ENCODE measurements at places on chromosomes 3 and 15. TPM values are rescaled to one million over a fixed set of nuclear protein-coding genes. Genes with fewer than 3 reads are reported as not detected.

- no peak overlapping the region for H3K4me3 ChIP-seq
- peaks cover 36% of the 10 kb centered on the region for H3K4me1 ChIP-seq
- no peak for DNase-seq
- no peaks in the 10 kb centered on the region for H3K27me3 ChIP-seq
- H3K36me3 ChIP-seq = peaks cover 51% of the 10 kb centered on the region
These were observed 6.1 kb downstream of the NGRN start for GRCh38 chr15:90271459-90272166.

DNA sequence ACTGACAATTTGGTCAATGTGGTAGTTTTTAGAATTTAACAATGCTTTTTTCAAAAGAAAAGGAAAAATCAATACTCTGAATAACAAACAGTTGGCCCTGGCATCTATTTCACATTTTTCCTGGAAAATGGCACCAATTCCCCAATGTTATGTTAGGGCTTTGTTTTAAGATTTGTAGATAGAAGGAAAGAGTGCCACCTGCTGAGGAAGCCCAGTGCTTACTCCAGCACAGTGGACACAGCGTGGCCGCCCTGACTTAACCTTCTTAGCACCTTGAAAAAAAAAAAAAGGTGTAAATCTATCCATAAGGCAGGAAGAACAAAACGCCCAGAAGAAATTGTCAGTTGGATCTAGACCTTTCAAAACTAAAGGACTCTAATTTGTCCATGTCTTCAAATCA lies 110.7 kb upstream of the CNTN4 start:
- no peak overlapping the region for H3K4me3 ChIP-seq
- H3K36me3 ChIP-seq = no peaks in the 10 kb centered on the region
- DNase-seq = peak; percentile 2
- no peak overlapping the region for H3K27ac ChIP-seq
- H3K27me3 ChIP-seq = no peaks in the 10 kb centered on the region
- H3K4me1 ChIP-seq = no peaks in the 10 kb centered on the region

GRCh38 chr3:71348001-71348632 lies 235.4 kb downstream of the FOXP1 start:
- DNase-seq = peak; percentile 25
- peaks cover 13% of the 10 kb centered on the region for H3K36me3 ChIP-seq
- H3K27ac ChIP-seq = peak overlapping the region; percentile 34
- H3K4me1 ChIP-seq = peaks cover 55% of the 10 kb centered on the region
- H3K27me3 ChIP-seq = no peaks in the 10 kb centered on the region

- peaks cover 22% of the 10 kb centered on the region for H3K4me1 ChIP-seq
- H3K27me3 ChIP-seq = no peaks in the 10 kb centered on the region
- DNase-seq = no peak
- no peak overlapping the region for H3K4me3 ChIP-seq
These were observed 250.6 kb downstream of the SLCO3A1 start for GRCh38 chr15:92104072-92104471.

- no peak for DNase-seq
- no peaks in the 10 kb centered on the region for H3K36me3 ChIP-seq
- no peak overlapping the region for H3K27ac ChIP-seq
- H3K27me3 ChIP-seq = peaks cover 10% of the 10 kb centered on the region
- H3K4me3 ChIP-seq = no peak overlapping the region
These were observed 124.2 kb upstream of the ADPGK start for GRCh38 chr15:72907733-72908132.

DNA sequence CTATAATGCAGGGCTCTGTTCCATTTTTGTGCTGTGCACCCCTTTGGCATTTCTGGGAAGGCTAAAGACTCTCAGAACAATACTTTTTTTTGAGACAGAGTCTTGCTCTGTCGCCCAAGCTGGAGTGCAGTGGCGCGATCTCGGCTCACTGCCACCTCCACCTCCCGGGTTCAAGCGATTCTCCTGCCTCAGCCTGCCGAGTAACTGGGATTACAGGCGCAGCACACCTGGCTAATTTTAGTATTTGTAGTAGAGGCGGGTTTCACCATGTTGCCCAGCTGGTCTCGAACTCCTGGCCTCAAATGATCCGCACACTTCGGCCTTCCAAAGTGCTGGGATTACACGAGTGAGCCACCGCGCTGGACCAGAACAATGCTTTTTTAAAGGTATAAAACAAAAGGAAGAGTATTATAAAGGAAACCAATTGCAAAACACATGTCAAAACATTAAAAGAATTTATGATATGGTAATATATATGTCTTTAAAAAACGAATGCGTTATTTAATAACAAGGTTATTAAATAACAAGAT lies 999 bp downstream of the SQOR start:
- peak overlapping the region; percentile 94 for H3K27ac ChIP-seq
- peaks cover 36% of the 10 kb centered on the region for H3K36me3 ChIP-seq
- peaks cover 48% of the 10 kb centered on the region for H3K4me1 ChIP-seq
- H3K27me3 ChIP-seq = no peaks in the 10 kb centered on the region

The SLC28A1 gene
- not detected for total RNA-seq

GRCh38 chr15:83299462-83299861 lies 15.0 kb upstream of the BNC1 start:
- H3K4me3 ChIP-seq = no peak overlapping the region
- no peaks in the 10 kb centered on the region for H3K4me1 ChIP-seq
- H3K27me3 ChIP-seq = peaks cover 33% of the 10 kb centered on the region
- H3K27ac ChIP-seq = no peak overlapping the region

The SLC51A gene
- total RNA-seq = not detected

The TRPM1 gene
- not detected for total RNA-seq

The CD96 gene
- 147 TPM for total RNA-seq

DNA sequence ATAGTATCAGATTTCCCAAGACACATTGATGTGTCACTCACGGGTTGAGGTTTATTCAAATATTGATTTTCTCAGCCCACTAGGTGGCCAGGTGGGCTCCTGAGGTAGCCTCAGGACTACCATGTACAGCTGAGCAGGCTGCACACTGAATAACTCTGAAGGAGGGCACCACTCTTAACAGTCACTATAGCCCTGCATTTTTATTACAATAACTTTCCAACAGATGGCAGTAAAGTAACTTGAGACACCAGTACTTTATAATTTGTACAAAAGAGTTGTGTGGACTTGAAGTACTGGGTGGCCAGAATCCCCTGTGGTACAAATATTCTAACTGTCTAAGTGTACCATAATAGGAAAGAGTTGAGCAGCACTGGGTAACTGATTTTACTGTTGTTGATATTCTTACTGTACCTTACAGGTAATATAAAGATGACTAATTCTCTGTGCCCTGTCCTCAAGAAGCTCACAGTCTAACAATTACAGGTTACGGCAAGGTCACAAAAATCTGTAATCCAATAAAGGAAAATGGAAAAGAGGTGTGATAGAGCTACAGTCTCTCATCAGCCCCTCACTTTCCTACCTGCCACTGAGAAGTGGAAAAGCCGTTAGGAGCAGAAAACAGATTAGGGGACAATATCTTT lies 76.0 kb downstream of the ETFA start:
- H3K4me3 ChIP-seq = no peak overlapping the region
- no peak overlapping the region for H3K27ac ChIP-seq
- H3K27me3 ChIP-seq = no peaks in the 10 kb centered on the region
- H3K4me1 ChIP-seq = no peaks in the 10 kb centered on the region

DNA sequence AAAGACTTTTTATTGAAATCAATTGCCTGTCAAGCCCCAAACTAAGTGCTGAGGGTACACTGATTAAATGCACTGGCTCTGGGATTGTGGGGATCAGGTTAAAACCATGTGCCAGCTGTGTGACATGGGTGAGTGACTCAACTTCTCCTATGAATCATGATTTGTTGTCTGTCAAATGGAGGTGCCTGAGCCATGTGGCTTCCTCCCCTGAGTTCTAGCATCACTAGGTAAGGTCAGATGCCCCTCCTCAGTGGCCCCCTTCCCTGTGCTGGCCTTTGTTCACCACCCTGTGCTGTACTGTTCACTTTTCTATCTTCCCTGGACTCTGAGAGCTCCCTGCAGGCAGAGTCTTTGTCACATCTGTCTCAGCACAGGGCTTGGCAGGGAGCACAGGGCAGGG lies 43.6 kb upstream of the ATP2B2 start:
- DNase-seq = peak; percentile 71
- peak overlapping the region; percentile 44 for H3K27ac ChIP-seq
- H3K36me3 ChIP-seq = no peaks in the 10 kb centered on the region

DNA sequence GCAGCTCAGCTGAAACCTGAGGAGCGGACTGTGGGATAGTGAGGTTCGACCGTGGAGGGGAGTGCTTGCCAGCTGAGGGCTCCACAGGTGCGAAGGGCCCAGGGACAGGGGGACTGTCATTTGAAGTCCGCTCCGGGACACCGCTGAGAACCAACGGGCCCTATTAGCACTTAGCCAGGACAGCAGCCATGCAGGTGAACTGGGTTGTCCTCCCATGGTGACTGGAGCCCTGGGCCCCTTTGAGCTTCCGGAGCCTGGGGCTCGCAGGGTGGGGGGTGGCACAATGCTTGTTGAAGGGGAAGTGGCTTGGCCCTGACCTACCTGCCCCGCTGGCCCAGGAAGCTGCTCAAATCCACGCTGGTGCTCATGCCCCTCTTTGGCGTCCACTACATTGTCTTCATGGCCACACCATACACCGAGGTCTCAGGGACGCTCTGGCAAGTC lies 24.7 kb downstream of the PTH1R start:
- no peak overlapping the region for H3K27ac ChIP-seq
- peaks cover 11% of the 10 kb centered on the region for H3K27me3 ChIP-seq
- H3K4me3 ChIP-seq = no peak overlapping the region
- no peak for DNase-seq
- no peaks in the 10 kb centered on the region for H3K4me1 ChIP-seq
- H3K36me3 ChIP-seq = no peaks in the 10 kb centered on the region

GRCh38 chr3:112481302-112481721 lies 18.0 kb downstream of the BTLA start:
- no peak for DNase-seq
- H3K4me3 ChIP-seq = no peak overlapping the region
- H3K36me3 ChIP-seq = peaks cover 52% of the 10 kb centered on the region
- no peak overlapping the region for H3K27ac ChIP-seq
- H3K4me1 ChIP-seq = peaks cover 45% of the 10 kb centered on the region

GRCh38 chr3:106423321-106424225 lies 554.8 kb upstream of the CBLB start:
- H3K36me3 ChIP-seq = peaks cover 2% of the 10 kb centered on the region
- DNase-seq = peak; percentile 45
- peak overlapping the region; percentile 82 for H3K27ac ChIP-seq
- peaks cover 46% of the 10 kb centered on the region for H3K4me1 ChIP-seq
- H3K27me3 ChIP-seq = no peaks in the 10 kb centered on the region

The SEMA3G gene
- not detected for total RNA-seq

- no peaks in the 10 kb centered on the region for H3K36me3 ChIP-seq
- no peaks in the 10 kb centered on the region for H3K27me3 ChIP-seq
- H3K4me1 ChIP-seq = no peaks in the 10 kb centered on the region
- no peak overlapping the region for H3K27ac ChIP-seq
- no peak for DNase-seq
These were observed 224.8 kb upstream of the TMCO5A start for GRCh38 chr15:37709669-37710068.

DNA sequence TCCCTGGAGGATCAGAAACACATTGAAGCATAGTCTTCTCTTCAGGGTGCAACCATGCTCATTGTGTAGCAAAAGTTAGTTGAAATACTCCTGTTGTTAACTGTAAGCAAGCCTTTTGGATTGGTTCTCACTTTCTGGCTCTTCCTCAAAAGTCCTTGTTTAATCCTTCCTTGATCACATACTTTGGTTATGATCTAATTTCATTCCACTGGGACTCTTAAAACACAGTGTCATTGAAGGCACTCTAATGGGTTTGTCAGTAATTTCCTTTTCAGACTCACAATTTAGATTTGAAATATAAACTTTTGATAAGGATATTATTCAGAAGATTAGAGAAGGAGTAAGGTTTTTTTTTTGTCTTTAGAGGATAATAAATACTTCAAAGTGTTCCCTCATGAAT lies 451.7 kb upstream of the SGO1 start:
- no peak overlapping the region for H3K4me3 ChIP-seq
- DNase-seq = no peak
- H3K27ac ChIP-seq = no peak overlapping the region
- no peaks in the 10 kb centered on the region for H3K4me1 ChIP-seq
- H3K27me3 ChIP-seq = no peaks in the 10 kb centered on the region

- peaks cover 9% of the 10 kb centered on the region for H3K4me1 ChIP-seq
- DNase-seq = no peak
- H3K4me3 ChIP-seq = no peak overlapping the region
- H3K27ac ChIP-seq = no peak overlapping the region
- no peaks in the 10 kb centered on the region for H3K27me3 ChIP-seq
These were observed 35.7 kb upstream of the LCTL start for GRCh38 chr15:66601521-66601920.

The DCUN1D1 gene
- total RNA-seq = 43.2 TPM

The PHC3 gene
- 50.1 TPM for total RNA-seq

- H3K4me3 ChIP-seq = no peak overlapping the region
- H3K27ac ChIP-seq = no peak overlapping the region
- no peaks in the 10 kb centered on the region for H3K27me3 ChIP-seq
- no peaks in the 10 kb centered on the region for H3K36me3 ChIP-seq
These were observed 44.3 kb upstream of the CHRNB4 start for GRCh38 chr15:78685159-78685921.

The TMEM266 gene
- total RNA-seq = not detected

GRCh38 chr3:90092994-90093393 lies 985.6 kb downstream of the EPHA3 start:
- H3K27ac ChIP-seq = no peak overlapping the region
- H3K4me3 ChIP-seq = no peak overlapping the region
- no peak for DNase-seq
- no peaks in the 10 kb centered on the region for H3K36me3 ChIP-seq
- H3K27me3 ChIP-seq = no peaks in the 10 kb centered on the region

DNA sequence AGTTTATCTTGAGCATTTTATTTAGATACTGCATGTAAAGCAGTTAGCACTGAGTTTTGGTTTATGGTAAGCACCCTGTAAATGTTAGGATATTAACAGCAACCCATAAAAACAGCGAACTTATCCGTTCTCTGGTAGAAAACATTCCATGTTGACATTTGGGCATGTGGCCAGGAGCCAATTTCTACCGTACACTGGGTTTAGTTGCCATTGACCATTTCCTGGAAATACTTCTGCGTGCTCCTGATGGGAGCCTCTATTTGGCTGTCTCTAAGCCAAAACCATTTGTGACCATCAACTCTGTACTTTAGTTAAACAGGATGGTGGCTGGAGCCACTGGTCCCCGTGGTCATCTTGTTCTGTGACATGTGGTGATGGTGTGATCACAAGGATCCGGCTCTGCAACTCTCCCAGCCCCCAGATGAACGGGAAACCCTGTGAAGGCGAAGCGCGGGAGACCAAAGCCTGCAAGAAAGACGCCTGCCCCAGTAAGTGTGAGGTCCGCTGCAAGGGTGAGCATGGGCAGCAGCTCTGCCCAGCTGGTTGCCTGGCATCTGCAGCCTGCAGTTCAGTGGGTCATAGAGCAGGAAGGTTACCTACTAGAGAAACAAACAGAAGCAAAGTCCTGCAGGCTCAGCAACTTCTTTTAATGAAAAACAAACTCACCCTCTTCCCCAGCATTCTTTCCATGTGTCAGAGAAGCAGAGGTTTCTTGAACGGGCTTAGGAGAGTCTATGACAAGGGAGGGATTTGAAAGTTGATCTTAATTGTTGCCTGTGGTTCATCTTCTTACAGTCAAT lies 7.1 kb downstream of the THBS1 start:
- no peak overlapping the region for H3K27ac ChIP-seq
- no peaks in the 10 kb centered on the region for H3K4me1 ChIP-seq
- no peak for DNase-seq
- H3K36me3 ChIP-seq = no peaks in the 10 kb centered on the region

- DNase-seq = no peak
- H3K36me3 ChIP-seq = no peaks in the 10 kb centered on the region
- H3K4me1 ChIP-seq = no peaks in the 10 kb centered on the region
These were observed 171.9 kb upstream of the CADPS start for GRCh38 chr3:63047068-63047467.

The NGLY1 gene
- 142 TPM for total RNA-seq

The CAPN3 gene
- total RNA-seq = 3.3 TPM

All from activated CD8-positive, alpha-beta T cell treated with anti-CD3 and anti-CD28 coated beads for 36 hours (primary cell).